GM12864 (cell line): ENCODE measurements at places on chromosomes 16 and 17.

- DNase-seq, result no peak
These were observed 206.7 kb downstream of the RPTOR start for GRCh38 chr17:80751070-80751945.

GRCh38 chr17:81647640-81648012 lies 8.7 kb downstream of the PDE6G start:
- DNase-seq, result no peak

DNA sequence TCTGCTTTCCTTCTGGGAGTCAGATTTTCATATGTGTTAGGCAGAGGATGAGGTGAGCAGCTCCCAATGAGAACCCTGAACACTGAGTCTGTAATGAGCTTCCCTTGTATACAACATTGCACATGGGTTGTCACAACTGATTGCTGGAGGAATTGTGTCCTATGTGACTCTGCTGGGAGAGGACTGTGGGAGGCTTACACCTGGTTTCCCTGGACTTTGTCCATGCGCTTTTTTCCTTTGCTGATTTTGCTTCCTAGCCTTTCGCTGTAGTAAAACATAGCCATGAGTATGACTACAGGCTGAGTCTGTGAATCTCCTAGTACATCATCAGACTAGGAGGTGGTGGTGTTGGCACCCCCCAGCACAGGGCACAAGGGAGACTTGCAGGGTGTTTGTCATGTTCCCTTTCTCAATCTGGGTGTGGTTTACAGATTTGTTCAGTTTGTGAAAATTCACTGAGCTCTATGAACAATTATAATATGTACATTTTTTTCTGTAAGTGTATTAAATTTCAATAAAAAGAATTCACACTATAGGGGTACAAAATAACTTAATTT lies 1.7 kb upstream of the PLK1 start:
- no peak for DNase-seq

- DNase-seq, result no peak
These were observed 22.9 kb downstream of the DHRS7C start for GRCh38 chr17:9768381-9768934.

DNA sequence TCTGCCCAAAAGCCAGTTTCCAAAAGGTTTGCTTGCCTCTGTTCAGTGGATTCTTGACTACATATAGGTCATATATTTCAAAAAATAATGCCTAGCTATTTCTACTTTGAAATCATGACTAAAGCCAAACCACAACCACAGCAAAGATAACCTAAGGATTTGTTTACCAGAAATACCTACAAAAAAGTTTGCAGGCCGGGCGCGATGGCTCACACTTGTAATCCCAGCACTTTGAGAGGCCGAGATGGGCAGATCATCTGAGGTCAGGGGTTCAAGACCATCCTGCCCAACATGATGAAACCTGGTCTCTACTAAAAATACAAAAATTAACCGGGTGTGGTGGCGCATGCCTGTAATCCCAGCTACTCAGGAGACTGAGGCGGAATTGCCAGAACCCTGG lies 15.2 kb downstream of the CARHSP1 start:
- no peak for DNase-seq

DNA sequence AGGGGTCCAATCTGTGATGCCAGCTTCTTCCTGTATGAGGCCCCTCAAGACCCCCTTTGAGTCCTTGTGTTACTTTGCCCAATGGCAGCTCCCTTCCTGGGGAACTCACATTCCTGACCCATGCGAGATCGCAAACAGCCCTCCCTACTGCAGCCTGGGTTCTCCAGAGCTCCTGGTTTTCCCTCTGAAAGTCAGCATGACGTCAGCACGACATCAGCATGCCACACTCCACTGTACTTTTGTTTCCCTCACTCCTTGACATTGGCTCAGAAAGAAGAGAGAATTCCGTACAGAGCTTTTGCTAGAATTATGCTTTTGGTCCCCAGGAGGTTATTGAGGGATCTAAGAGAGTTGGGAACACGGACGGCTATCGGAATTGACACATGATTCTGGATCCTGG lies 168.1 kb upstream of the PIRT start:
- DNase-seq, result no peak

DNA sequence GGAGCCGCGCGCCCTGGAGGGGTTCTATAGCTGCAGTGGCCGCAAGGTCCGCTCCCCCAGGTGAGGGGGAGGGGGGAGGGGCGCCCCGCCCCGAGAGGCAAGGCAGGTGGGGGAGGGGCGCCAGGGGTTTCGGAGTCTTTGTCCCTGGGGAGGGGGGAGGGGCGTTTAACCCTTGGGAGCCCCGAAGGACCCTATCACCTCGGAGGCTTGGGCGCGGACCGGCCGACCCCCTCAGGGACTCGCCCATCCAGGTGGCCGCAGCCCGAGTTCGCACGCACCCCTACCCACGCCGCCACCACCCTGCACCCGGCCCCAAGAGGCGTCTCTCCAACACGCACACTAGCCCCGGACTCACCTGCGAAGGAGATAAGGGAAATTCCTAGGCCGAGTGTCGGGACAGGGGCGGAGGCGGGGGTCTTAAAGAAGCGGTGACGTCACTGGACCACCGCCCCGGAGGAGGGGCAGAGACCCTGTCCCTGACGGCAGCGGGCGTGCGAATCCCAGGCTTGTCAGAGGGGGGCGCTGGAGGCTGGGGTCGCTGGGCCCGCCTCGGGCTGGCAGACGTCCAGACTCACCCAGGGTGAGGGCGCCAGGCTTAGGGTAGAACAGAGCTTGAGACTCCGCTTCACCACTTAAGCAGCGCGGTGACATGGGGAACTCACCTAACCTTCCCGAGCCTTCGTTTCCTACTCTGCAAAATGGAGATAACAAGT lies at the start of gene CLDN6:
Gene CLDN6, minus strand, starts transcription at position 390 of the 713 bp plus-strand sequence. CDS start 2,162 bp downstream, outside the sequence.
- DNase-seq, result no peak

DNA sequence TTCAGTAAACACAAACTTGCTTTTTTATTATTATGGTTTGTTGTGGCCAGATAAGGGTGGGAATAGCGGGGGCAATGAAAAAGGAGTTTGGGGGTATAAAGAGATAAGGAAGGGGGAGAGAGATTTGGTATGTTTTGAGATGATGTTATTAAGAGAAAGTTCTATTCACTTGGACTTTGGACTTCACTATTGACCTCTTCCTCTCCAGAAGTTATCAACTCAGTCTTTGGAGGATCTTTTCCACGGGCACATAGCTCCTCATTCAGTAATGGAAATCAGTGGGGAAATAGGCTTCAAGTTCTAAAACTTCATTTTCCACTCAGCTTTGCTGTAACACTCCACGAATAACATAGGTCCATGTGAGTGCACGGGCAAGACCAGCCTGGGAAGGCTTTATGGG lies 23.2 kb downstream of the PROCA1 start:
- no peak for DNase-seq
